ENCODE measurements at places on chromosomes 2 and 18. TPM values are rescaled to one million over a fixed set of nuclear protein-coding genes. Genes with fewer than 3 reads are reported as not detected.

GRCh38 chr2:108612514-108613183 is 78.4 kb downstream of the LIMS1 start:
- DNase-seq = peak; percentile 69

GRCh38 chr2:186042207-186043028 is 303.8 kb downstream of the FSIP2 start:
- DNase-seq = no peak

- DNase-seq = no peak
Measured at GRCh38 chr2:95077861-95078603, 43.6 kb downstream of the MRPS5 start.

GRCh38 chr2:59046401-59047372 is 805.6 kb upstream of the FANCL start:
- DNase-seq = no peak

GRCh38 chr2:68292108-68292710 is 27.5 kb downstream of the CNRIP1 start:
- DNase-seq = no peak

- no peak for DNase-seq
Measured at GRCh38 chr18:37391698-37392548, 173.7 kb downstream of the CELF4 start.

DNA sequence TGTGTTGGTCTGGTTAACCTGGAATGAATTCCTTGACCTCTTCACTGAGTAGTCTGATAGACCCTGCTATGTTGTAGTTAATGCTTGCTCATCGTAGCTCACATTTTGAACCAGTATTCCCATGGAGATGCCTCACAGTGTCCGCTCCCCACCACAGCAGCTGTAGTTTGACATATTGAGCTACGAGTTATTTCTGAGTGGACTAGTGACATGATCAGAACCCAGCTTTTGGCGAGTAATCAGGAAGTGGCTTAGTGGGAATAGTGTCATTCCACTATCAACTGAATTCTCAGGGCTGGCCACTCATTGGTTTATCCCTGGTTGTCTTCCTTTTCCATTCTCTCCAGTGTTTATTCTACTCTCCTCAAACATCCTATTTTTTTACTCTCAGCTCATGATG is 102.7 kb downstream of the MYO1B start:
- no peak for DNase-seq

Gene REG1A
- total RNA-seq = not detected

Gene SRD5A2
- not detected for total RNA-seq
